Glutamatergic neuron (in vitro differentiated cells): ENCODE measurements at places on chromosomes 1 and 21. TPM values are rescaled to one million over a fixed set of nuclear protein-coding genes. Genes with fewer than 3 reads are reported as not detected.

Gene AMY1A
- total RNA-seq, result not detected

DNA sequence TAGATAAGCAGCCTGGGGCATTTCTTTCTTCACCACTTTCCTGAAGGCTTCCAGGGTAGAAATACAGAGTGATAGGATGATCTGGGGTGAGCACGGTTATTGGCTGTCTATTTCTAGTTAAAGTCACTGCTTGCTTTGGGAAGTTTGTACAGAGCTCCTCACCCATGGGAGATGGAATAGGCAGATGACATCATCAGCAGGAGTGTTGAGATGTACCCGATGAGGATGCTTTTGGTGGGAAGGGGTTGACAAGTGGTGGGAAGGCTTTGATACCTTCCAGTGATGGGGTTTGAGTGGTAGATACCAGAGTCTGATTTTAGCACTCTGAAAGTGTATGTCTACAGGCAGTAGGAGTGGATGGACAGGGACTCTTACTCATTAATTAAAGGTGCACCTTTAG, 112.6 kb downstream of the BRINP2 start:
- no peak for DNase-seq
- H3K4me3 ChIP-seq, result no peak overlapping the region
- H3K27ac ChIP-seq, result no peak overlapping the region
- no peaks in the 10 kb centered on the region for H3K4me1 ChIP-seq
- H3K27me3 ChIP-seq, result peaks cover 4% of the 10 kb centered on the region

- H3K36me3 ChIP-seq, result no peaks in the 10 kb centered on the region
- H3K27ac ChIP-seq, result no peak overlapping the region
- H3K4me1 ChIP-seq, result no peaks in the 10 kb centered on the region
- peaks cover 2% of the 10 kb centered on the region for H3K27me3 ChIP-seq
- no peak overlapping the region for H3K4me3 ChIP-seq
These were observed 90.2 kb downstream of the C4BPA start for GRCh38 chr1:207194197-207194596.

DNA sequence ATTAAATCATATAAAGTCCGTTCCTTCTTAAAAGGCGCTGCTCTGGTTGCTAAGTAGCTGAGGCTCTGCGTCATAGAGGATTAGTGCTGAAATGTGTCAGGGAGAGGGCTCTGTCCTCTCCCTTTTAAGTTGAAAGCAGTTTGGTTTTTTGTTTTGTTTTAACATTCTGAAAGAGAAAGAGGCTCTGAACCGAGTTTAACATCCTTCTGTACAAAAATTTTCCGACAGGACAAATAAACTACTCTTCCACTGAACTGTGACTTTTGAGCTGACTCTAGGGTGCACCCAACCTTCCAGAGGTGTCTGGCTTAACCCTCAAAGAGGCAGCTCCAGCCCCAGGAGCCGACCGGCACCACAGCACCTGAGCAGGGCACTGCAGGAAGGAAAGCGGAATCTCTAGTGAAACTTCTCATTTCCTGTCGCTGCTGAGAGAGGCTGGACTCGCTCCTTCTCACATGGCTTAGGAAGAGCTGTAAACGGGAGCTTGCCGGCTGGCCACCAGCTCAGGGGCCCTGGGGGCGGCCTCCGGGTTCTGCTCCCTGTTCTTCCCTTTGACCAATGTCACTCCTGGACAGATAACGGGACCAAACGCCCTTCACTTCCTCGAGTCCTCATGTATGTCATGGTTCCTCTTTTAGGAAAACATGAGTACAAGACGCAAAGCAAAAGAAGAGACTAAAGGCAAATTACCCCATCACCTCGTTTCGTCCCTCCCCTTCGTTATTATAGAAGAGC, 1.2 kb downstream of the VAV3 start:
- H3K36me3 ChIP-seq, result peaks cover 6% of the 10 kb centered on the region
- H3K4me3 ChIP-seq, result peak overlapping the region; percentile 93
- H3K27me3 ChIP-seq, result peaks cover 17% of the 10 kb centered on the region
- peak; percentile 35 for DNase-seq

Gene C1QTNF12
- 9.1 TPM for total RNA-seq

DNA sequence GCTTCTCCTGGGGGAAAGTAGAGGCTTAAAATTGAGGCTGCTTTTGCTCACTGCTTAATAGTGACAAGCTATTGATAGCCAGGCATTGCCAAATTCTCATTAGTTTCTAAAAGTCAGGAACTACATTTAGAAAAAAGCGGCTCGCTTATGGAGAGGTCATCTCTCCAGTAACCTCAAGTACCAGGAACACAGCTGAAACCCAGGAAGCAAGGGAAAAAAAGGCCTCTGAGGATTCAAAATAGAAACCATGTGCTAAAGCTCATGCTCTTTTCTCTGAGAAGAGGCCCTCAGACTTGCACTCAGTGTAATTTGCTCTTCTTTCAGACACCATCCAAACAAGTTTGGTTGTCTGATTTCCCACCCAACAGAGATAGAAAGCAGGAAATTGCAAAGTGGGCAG, 261.4 kb upstream of the USP25 start:
- peaks cover 3% of the 10 kb centered on the region for H3K4me1 ChIP-seq
- H3K36me3 ChIP-seq, result no peaks in the 10 kb centered on the region
- H3K4me3 ChIP-seq, result no peak overlapping the region

Gene SPATA46
- not detected for total RNA-seq
